ENCODE measurements at places on chromosomes 3 and 15.

- peak; percentile 55 for DNase-seq
These were observed 22.6 kb downstream of the SH3BP5 start for GRCh38 chr3:15309662-15310335.

DNA sequence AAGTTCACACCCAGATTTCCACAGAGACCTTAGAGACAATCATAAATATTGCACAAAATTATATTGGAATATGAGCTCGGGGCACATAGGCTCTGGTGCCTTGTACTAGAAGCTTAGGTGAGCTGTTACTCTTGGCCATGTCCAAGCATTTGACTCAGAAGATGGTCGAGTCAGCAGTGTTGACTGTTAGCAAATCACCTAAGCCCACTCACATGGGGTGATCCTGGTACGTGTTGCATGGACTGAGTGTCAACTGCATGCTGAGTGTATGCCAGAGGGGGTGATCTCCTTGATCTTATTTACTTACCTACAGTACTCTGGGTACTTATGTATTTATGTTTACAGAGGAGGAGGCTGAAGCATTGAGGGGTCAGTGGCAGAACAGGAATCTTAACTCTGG lies 14.0 kb downstream of the SMAD3 start:
- no peak for DNase-seq

DNA sequence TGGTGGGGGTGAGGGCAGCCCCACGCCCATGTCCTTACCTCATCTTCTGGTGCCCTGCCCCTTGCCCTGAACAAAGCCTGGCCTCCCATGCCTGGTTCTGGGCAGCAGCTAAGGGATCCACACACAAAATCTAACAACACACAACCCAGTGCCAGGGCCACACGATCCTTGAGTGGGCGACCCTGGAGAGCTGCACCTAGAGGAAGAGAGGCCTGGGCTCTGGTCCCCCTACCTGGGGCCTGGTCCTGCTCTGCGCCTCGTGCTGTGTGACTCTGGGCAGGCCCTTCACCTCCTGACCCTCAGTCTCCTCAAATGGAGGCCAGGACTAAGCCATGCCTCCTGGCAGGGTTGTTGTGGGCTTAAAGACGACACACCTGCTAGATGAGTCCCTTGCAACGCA lies 20.0 kb upstream of the C3orf22 start:
- DNase-seq = no peak

DNA sequence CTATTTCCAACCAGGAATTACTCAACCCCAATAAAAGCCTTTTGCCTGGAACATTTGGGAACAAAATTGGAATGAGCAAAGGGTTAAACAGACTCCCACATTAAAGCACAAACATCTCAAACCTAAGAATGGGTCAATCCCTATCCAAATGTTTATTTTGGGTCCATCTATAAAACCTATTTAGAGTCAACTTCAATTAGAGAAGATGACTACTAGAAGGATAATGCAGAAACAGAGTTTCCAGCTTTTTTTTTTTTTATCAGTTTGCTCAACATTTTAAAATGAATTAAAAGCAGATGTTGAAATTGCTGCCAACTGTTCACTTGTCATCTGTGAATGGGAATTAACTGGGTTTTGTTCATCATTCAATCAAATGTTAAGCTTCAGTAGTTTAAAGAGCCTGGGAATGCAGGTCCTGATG lies 4.1 kb upstream of the TBC1D23 start:
- no peak for DNase-seq

- no peak for DNase-seq
These were observed 768 bp downstream of the ANO10 start for GRCh38 chr3:43620831-43621655.

GRCh38 chr15:77836121-77836692 lies 203.5 kb upstream of the LINGO1 start:
- DNase-seq = no peak

DNA sequence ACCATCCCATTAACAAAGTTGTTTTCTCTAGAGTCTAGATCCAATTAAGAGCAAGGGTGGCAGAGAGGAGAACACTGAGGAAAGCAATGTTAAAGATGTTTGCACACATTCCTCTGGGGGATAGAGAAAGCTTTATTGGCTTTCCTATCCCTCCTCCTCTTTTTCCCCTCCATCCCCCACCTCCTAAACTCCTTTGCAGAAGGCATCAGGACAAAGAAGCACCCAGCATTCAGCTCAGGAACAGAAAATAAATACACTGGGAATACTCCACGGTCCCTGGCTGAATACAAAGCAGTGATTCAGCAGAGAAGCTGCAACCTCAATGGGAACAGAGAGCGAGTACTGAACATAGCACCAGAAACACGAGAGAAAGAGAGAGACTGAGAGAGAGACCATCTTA lies 21.9 kb downstream of the LSAMP start:
- DNase-seq = peak; percentile 64

DNA sequence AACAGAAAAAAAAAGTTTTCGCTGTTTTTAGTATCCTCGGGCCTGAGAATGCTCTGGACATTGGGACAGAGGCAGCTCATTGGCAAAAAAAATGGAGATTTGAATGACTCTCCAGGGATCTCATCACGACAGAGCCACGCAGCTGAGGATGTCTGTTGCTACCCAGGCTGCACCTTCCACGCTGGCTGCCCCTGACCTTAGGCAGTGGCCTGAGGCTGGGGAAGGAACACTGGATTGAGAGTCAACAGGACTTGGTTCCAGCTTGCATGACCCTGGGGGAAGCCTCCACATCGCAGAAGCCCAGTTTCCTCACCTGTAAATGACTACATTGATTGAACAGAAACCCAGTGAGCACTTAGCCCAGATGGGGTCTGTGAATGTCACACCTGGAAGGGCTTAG lies 8.7 kb upstream of the ACSBG1 start:
- DNase-seq = no peak

GRCh38 chr15:76327191-76328105 lies 9.1 kb upstream of the ISL2 start:
- DNase-seq = no peak

DNA sequence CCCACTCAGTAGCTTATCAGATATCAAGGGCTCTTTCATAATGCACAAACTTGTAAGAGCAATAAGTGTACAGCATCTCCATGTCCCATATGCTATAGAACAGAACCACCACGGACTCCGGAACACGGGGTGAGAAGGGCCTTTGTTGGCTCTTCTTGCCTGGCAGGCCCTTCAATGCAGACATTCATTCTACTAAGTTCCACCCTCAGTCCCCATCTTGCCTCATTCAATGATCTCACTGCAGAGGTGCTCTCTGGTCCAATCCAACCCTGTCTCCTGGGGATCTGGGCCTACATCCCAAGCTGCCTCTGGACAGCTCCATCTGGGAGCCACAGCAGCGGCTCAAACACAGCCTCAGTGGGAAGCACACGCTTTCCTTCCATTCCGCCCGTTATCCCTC lies 16.8 kb downstream of the HACD2 start:
- DNase-seq = no peak

GRCh38 chr3:193589129-193589528 lies 3.9 kb upstream of the OPA1 start:
- DNase-seq = no peak

GRCh38 chr3:46314517-46314916 lies 39.4 kb upstream of the CCR2 start:
- no peak for DNase-seq

DNA sequence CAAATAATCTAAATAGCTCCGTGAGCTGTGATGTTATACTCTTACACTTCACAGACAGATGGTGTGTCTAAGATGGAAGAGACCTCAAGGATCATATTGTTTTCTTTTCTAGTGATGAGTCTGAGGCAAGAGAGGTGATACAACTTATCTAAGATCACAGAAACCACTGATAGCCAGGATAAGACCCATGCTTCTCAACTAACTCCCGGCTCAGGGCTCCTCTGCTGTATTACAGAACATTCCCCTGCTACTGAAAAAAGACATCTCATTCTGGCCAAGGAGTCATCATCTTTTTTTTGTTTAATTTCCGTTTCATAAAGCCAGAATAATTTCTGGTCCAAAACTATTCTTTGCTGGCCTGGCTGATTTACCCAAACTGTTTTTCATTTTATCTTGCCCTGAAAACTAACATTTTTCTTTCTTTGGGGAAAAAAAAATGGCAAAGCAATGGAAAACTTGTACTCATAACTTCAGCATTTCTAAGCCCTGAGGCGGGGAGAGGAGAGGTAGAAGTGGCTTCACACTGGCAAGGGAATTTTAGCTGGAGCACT lies 46.9 kb upstream of the GAP43 start:
- no peak for DNase-seq

GRCh38 chr3:138222942-138223287 lies 35.8 kb downstream of the ARMC8 start:
- DNase-seq = no peak

DNA sequence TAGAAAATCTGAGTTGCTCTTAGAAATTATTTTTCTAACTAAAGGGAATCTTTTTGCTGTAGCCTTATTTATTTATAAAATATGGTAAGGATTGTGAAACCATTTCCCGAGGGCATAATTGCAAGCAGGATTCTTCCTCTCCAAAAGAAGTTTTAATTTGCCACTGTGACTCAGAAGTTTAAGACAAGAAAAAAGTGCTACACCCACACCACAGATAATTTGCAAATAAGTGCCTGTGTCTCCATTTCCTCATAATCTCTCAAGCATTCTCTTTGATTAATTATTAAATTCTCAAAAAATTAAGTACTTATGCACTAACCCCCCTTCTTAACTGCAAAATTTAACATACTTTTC lies 43.6 kb downstream of the RASA2 start:
- DNase-seq = no peak

GRCh38 chr3:13869761-13870343 lies 10.0 kb downstream of the WNT7A start:
- DNase-seq = no peak

DNA sequence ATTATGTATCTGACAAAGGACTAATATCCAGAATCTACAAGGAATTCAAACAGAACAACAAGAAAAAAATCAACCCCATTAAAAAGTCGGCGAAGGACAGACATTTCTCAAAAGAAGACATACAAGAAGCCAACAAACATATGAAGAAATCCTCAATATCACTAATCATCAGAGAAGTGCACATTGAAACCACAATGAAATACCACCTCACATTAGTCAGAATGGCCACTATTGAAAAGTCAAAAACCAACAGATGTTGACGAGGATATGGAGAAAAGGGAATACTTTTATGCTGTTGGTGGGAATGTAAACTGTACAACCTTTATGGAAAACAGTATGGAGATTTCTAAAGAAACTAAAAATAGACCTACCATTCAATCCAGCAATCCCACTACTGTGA lies 233.1 kb upstream of the PLSCR5 start:
- DNase-seq = no peak

- no peak for DNase-seq
These were observed 536.9 kb downstream of the ZIC1 start for GRCh38 chr3:147945968-147946519.

GRCh38 chr3:110900576-110900975 lies 171.0 kb upstream of the NECTIN3 start:
- DNase-seq = no peak

DNA sequence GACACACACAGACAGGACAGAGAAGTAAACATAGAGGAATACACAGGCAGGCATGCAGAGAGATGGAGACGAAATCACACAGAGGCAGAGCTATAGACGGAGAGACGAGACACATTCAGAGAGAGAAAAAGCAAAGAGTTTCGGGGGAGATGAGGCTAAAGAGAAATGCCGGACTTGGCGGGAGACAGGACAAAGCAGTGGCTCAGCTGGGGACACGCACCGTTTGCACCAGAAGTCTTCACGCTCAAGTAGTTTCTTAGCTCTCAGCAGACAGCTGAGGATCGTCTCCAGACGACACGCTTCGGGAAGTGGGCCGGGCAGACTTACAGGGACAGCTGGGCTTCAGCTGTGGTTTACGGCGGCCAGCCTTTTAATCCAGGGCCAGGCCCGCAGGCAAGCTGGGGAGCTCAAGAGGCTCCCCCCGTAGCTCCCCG lies 56.2 kb upstream of the DLG1 start:
- DNase-seq = no peak

GRCh38 chr3:30343861-30344260 lies 262.5 kb upstream of the TGFBR2 start:
- no peak for DNase-seq

DNA sequence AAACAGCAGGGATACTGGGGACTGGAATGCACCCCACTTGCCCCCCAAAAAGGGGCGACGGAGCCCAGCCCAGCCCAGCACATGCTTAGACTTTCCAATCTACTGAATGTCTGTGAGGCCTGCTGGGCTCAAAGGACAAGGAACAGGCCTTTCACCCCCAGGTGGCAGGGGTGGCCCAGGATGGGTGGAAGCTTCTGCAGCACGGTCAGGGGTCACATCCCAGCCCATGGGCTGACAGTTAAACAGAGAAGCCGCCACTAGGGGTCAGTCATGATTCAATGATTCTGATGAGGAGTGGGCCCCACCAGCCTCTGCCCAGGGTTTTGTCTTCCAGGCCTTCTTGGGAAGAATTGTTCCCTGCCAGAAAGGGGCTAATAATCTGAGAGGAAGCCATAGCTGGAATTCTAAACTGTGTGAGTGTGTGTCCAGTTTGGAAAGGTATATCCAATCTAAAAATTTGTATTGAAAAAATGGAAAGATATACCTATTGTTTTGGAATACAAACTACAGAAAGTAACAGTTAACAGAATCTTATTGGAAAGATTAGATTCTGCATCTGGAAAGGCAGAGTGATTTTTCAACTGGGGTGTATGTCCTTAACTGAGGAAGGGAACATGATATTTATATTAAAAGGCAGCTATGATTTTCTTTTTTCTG lies 2.2 kb downstream of the CHRNB4 start:
- DNase-seq = no peak

- no peak for DNase-seq
These were observed 174.6 kb downstream of the ANXA2 start for GRCh38 chr15:60223176-60223575.

GRCh38 chr3:11521167-11521566 lies 122.5 kb downstream of the VGLL4 start:
- no peak for DNase-seq

GRCh38 chr3:43692085-43692855 lies 1.5 kb downstream of the ABHD5 start:
- no peak for DNase-seq

GRCh38 chr15:40493089-40493840 lies 22.5 kb downstream of the CHST14 start:
- no peak for DNase-seq

DNA sequence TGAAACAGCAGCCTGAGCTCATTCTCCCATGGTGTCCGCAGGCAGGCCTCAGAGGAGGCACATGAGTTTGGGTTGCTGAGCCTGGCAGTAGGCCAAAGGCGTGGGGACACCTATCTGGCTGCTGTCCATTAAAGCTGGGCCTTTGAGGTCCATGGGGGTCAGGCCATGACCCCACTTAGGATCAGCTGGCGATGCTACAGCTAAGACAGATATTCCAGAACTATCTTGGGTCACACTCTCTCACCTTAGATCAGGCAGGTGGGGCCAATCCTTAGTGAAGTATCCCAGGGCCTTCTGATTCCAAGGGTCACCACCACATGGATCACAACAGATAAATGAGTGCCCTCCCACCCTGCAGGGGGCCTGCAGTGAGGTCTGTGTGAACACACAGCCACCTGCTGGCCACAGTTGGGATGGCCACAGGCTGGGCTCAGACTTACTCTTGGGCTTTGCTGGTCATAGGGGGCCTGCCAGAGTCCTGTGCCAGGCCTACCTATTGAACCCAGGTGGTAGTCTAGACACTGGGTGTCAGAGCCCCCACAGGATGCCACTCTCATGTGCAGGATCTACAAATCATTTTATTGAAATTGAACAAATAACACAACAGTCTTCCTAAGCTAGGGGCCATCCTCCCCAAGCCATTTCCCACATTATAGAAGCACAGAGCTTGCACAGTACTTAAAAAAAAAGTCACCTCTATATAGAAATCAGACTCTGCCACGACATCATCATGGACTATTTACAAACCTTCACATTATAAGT lies 2.0 kb upstream of the HYAL2 start:
- no peak for DNase-seq

Measured in caudate nucleus (tissue), 63 donors.